ENCODE measurements at places on chromosomes 3 and 15. TPM values are rescaled to one million over a fixed set of nuclear protein-coding genes. Genes with fewer than 3 reads are reported as not detected.
A peak's percentile ranks its signal among the peaks of the same experiment; 100 is the strongest.

DNA sequence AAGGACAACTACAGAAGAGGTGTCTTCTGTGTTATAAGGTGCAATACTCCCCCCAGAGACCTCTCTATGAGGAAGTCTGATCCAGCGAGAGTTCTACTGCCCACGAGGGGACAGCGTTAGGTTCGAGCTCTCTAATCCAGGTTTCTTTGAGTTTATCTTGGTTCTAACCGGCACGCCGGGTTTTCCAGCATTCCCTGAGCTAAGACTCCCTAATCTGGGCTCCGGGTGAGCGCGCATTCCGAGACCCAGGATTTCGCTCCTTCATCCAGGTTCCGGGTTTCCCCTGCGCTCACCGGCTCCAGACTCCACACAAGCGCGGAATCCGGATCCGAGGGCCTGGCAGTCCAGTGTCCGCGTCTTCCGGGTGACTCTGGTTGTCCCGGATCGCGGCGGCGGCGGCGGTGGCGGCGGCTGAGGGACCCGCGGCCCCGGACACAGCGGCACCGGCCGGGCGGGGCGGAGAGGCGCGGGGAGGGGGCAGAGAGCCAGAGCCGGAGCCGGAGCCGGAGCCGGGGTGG lies at the start of gene ZNF609:
TSS of gene ZNF609 (plus strand) at position 373 of the 518 bp plus-strand sequence. CDS start 38,842 bp downstream, outside the sequence.
- DNase-seq, result peak; percentile 94

GRCh38 chr3:179476215-179476614 lies 24.9 kb upstream of the GNB4 start:
- DNase-seq, result no peak

- DNase-seq, result peak; percentile 44
Measured at GRCh38 chr3:113695786-113696645, at the start of gene USF3. TSS of gene USF3 (minus strand) at chr3:113696642. CDS start at chr3:113674878, 21,764 bp downstream.

DNA sequence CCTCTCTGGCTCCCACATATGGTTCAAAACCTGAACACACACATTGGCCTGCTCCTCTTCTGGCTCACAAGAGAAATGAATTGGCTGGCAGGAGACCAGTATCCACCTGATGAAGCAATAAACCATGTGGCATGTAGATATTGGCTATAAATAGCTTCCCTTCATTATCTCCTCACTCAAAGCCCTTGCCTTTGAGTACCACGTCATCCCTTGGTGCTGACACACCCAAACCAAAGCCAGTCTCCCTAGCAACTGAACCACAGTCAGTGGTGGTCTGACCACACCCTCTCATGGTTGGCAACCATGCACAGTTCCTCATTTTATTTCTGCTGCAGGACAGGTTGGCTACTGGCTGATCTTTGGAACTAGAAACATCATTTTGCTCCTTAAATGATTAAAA lies 98.8 kb downstream of the ZNF621 start:
- no peak for DNase-seq

LRRC34 gene
- total RNA-seq, result 1.1 TPM

- no peak for DNase-seq
Measured at GRCh38 chr15:72197460-72198355, at the start of gene GRAMD2A. TSS of gene GRAMD2A (minus strand) at chr15:72197787.

MCF2L2 gene
- under 0.01 TPM for total RNA-seq

DNA sequence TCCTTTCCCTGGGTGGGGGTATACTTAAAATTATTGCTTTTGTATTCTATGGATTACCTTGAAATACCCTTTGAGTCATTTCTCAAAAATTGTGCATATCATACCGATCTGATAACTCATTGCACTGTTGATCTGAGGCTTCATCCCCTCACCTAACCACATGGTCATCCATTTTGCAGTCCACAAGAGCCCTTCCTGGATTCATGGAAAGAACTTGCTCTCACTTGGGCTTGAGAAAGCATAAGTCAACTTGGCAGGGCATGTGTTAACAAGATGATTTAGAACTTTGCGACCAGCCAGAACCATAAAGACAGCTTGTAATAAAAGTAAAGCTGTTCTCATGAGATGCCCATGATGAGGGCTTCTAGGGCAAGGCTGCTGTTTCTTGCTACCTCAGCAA lies 22.2 kb downstream of the MME start:
- DNase-seq, result peak; percentile 62

DNA sequence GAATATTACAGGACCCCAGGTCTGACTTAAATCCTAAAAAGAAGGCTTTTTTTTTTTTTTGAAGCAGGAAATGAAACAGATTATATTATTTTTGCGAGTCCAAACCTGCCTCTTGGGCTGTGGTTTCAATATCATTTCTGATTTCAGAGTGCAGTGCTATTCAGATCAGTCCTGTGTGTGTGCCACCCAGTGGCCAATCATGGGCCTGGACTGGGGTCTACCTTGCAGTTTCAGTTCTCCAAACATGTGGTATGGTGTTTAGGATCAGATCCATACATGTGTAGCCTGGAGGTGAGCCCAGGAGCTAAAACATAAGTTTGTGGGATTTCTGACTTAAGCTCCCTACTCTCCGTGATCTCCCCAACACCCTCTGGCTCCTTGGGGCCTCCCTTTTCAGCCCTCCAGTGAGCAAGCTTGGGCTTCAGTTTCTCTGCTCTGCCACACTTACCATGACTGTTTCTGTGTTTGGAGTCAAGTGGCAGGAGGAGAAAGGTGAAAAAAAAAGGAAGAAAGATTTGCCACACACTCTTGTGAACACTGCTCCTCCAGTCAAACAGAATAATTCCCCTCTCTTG lies 12.1 kb upstream of the THSD4 start:
- DNase-seq, result peak; percentile 68

DNA sequence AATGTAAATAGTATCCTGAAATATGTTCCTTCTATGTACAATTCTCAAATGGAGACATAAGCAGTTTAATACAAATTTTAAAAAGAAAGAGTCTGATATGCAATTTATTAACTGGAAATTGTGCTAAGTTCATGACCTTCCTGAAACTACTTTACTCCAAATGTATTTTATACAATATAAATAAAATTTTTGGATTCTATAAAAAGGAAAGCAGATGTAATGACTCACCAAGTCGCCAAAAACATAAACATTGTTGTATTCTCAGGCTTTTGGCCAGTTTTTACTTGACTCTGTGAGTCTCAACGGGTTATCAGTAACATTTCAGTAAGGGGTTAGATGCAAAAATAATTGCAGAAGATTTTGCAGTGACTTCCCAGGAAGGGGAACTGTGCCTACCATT lies 948.2 kb downstream of the EPHA3 start:
- DNase-seq, result peak; percentile 10

SYNM gene
- 5.0 TPM for total RNA-seq

SNTN gene
- total RNA-seq, result not detected

- DNase-seq, result no peak
Measured at GRCh38 chr3:190356246-190356645, 31.7 kb upstream of the CLDN16 start.

- peak; percentile 77 for DNase-seq
Measured at GRCh38 chr15:34628577-34629152, 45.2 kb upstream of the GOLGA8B start.

- DNase-seq, result peak; percentile 24
Measured at GRCh38 chr3:119228373-119229145, 12.1 kb downstream of the B4GALT4 start.

LARP6 gene
- total RNA-seq, result 78.3 TPM

- no peak for DNase-seq
Measured at GRCh38 chr3:45060165-45060892, 34.2 kb downstream of the CLEC3B start.

DNA sequence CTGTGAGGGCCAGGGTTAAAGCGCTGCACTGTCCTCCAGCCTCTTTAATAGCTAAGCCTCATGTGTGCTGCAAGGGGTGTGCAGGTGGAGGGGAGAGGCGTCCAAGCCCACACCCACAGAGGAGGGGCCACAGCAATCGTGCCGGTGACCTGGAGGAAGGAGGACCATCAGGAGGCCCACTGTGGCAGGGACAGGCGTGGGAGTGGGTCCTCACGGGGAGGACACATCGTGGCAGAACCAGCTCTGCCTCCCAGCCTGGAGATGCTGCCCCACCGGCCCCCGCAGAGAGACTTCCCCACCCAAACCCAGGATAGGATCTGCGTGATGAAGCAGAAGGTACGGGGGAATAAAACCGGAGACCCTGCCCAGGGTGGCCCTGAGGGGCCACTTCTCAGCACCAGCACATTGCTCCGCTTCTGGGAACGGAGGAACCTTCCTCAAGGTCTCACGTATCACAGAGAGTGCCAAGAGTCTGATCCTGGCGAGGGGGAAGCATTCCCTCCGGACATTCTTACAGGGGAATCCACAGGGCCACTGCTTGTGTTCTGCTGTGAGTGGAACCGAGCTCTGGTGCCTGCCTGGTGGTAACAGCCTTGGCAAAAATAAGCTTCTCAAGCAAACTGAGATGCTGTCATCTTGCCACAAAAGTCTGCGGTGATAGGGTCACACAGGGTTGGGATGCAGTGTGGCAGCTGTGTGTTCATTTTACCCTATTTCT lies 199.8 kb downstream of the XXYLT1 start:
- DNase-seq, result no peak

CP gene
- 0.28 TPM for total RNA-seq

GRCh38 chr3:126345231-126345630 lies 12.0 kb downstream of the KLF15 start:
- DNase-seq, result no peak

GHSR gene
- total RNA-seq, result not detected

DNA sequence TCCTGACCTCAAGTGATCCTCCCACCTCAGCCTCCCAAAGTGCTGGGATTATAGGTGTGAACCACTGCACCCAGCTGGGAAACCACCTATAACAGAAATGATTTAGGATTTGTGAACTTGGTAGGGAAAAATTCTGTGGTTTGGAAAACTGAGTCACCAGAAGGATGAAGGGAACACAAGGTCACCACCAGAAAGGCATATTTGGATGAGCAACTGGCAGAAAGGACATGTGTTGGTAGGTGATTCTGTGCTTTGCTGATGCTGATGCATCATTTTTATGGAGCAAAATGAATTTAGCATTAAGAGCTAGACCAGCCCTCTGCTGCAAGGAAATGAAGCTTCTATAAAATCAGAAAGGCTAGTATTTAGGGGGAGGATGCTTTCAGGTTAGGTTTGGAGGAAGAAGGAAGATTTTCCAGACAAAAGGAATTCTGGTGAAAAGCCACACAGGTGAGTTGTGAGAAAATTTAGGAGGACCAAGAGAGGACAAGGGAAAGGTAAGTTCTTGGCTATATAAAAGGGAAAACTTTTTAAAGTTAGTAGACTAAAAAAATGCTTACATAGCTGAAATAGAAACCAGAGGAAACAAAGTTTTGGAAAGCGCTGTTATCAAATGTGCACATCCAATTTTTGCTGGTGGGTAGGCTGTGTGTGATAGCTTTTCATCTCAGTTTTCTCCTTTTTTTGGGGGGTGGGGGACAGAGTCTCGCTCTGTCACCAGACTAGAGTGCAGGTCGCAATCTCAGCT lies 3.6 kb downstream of the PXK start:
- peak; percentile 89 for DNase-seq

DNA sequence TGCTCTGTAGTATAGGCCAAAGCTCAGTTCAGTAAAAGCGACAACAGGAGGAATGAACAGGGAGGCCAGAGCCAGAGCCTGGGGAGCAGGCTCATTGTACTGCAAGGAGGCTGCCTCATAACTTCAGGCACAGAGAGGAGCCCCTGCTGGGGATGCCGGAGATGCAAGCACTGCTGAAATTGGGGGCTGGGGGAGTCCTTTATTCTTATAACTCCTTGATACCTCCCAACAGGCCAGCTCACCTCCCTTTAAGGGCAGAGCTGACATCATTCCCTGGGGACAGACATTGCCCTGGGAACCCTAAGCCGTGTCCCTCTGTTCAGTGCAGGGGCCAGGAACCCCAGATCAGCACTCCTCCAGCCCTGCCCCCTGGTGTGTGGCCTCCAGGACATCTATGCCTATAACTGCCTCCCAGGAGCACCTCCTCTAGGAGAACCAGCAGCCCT lies 83.8 kb upstream of the MRPS22 start:
- no peak for DNase-seq

- DNase-seq, result no peak
Measured at GRCh38 chr3:31125413-31126020, 231.1 kb upstream of the GADL1 start.

- no peak for DNase-seq
Measured at GRCh38 chr3:186538779-186539178, 5.4 kb downstream of the CRYGS start.

GRCh38 chr15:65577129-65577996 lies 33.6 kb downstream of the INTS14 start:
- DNase-seq, result no peak

ANAPC13 gene
- total RNA-seq, result 82.8 TPM

DNA sequence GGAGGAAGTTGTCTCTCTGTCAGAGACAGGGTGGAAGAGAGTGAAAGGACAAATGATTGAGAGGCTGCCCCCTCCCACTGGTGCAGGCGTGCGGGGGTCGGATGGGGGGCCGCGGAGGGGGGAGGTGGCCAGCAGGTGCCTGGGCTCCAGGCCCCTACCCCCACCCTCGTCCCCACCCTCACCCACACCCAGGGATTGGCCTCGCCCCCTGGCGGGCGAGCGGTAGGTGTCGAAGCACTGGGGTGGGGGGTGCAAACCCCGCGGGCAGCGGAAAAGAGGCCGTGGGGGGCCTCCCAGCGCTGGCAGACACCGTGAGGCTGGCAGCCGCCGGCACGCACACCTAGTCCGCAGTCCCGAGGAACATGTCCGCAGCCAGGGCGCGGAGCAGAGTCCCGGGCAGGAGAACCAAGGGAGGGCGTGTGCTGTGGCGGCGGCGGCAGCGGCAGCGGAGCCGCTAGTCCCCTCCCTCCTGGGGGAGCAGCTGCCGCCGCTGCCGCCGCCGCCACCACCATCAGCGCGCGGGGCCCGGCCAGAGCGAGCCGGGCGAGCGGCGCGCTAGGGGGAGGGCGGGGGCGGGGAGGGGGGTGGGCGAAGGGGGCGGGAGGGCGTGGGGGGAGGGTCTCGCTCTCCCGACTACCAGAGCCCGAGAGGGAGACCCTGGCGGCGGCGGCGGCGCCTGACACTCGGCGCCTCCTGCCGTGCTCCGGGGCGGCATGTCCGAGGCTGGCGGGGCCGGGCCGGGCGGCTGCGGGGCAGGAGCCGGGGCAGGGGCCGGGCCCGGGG lies at the start of gene KAT2B:
TSS of gene KAT2B (plus strand) at position 682 of the 783 bp plus-strand sequence. CDS start at position 714, 32 bp downstream.
- peak; percentile 26 for DNase-seq

CLDN1 gene
- 4.7 TPM for total RNA-seq

DNA sequence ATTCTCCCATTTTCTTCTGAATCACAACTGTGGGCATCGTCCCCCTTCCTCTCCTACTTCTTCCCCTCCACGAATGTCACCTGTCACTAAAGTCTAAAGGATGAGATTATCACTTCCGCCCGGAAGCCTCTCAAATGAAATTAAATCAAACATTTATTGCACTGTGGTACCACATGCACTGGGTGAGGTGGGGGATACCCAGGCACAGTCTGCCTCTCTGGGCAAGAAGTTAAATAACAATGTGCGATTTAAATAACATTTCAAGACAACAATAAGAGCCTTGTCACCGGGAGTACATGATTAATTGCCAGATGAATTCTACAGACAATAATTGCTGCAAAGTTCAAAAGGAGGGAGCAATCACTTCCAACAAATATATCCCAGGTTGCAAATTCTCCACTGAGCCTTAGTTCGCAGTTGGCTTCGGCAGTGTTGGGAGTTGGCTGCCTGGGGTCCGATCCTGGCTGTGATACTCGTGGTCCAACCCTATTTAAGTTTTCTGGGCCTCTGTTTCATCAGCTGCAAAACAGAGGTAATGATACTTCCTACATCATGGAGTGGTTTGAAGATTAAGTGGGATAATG lies 77.7 kb downstream of the FOXP1 start:
- DNase-seq, result no peak

- DNase-seq, result no peak
Measured at GRCh38 chr3:39869890-39870289, 60.5 kb downstream of the MYRIP start.
